ENCODE measurements at places on chromosomes 3 and 15. TPM values are rescaled to one million over a fixed set of nuclear protein-coding genes. Genes with fewer than 3 reads are reported as not detected.

Gene NEK11
- 14.5 TPM for total RNA-seq

Gene NIPA2
- total RNA-seq: 50.3 TPM

Gene FANCI
- total RNA-seq: 59.4 TPM

Gene ADAMTS17
- total RNA-seq: under 0.01 TPM

Gene GOLGA6L7
- not detected for total RNA-seq

Gene AHSG
- not detected for total RNA-seq

Gene DUOXA2
- not detected for total RNA-seq

Gene GOLGA8J
- 0.29 TPM for total RNA-seq

Gene SLC9C1
- not detected for total RNA-seq

Gene CACNA2D2
- total RNA-seq: not detected
